ENCODE measurements at places on chromosomes 7 and 10.

GRCh38 chr10:113093188-113094113 is 143.4 kb downstream of the TCF7L2 start:
- no peak for DNase-seq

GRCh38 chr7:134532180-134532953 is 5.0 kb downstream of the AKR1B10 start:
- no peak for DNase-seq

- no peak for DNase-seq
Observed at GRCh38 chr10:77043420-77043763, 594.2 kb downstream of the KCNMA1 start.

GRCh38 chr10:26448706-26449435 is 10.7 kb downstream of the APBB1IP start:
- no peak for DNase-seq

- no peak for DNase-seq
Observed at GRCh38 chr10:24097751-24098207, 111.2 kb upstream of the KIAA1217 start.

GRCh38 chr7:151940048-151940811 is 16.0 kb upstream of the GALNTL5 start:
- DNase-seq: no peak

DNA sequence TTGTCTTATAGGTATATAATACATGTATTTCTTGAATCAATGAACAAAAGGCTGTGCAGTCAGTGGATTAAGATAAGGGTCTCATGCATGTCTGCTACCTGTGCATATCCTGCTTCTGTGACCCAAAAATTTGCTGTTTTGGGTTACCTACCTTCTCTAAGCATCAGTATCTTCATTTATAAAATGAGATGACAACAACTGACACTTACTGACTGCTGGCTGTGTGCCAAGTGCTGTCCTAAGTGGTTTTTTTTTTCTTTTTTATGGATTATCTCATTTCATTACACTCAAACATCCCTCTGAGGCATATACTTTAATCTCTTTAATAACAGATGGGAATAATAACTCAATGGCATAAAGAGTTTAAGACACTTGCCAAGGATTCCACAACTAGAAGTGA is 2.1 kb downstream of the PDK4 start:
- DNase-seq: no peak

GRCh38 chr10:2784766-2785165 is 282.6 kb upstream of the PFKP start:
- DNase-seq: no peak

Data from NCI-H2081 treated with DMSO at 0.1 percent for 48 hours (cell line).